ENCODE measurements at places on chromosomes 16 and 17. TPM values are rescaled to one million over a fixed set of nuclear protein-coding genes. Genes with fewer than 3 reads are reported as not detected.

- DNase-seq = no peak
Measured at GRCh38 chr17:71558901-71559300, 561.9 kb upstream of the SOX9 start.

DNA sequence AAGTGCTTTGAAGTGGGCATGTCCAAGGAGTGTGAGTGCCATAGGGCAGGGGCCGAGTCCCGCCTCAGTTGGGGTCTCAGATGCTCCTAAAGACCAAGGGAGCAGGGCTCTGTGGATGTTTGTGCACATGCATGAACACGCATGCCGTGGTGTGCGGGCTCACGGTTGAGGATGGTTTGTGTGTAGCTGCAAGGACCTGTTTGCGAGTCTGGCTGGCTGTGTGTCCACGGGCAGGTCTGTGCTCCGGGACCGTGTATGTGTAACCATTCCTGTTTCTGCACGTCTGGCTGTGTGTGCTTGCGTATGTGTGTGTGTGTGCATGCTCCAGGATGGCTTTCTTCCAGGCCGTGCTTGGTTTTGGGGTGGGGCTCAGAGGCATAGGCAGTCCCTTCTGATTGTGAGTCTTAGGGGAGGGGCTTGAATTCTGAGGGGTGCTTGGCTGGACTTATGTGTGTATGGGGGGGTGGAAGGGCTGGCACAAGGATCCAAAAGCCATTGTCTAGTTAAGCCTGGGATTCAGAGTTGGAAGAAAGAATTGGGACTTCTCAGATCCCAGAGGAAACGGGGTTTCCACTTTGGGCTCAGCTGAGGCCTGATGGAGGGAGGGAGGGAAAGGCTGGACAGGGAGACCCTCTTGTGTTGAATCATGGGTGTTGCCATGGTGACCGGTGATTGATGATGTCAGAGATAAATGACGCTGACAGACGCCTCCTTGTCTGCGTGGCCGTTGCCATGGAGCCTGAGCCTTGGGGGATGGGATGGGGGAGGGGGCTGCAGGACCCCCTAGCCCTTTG lies 14.4 kb downstream of the GJD3 start:
- no peak for DNase-seq

DNA sequence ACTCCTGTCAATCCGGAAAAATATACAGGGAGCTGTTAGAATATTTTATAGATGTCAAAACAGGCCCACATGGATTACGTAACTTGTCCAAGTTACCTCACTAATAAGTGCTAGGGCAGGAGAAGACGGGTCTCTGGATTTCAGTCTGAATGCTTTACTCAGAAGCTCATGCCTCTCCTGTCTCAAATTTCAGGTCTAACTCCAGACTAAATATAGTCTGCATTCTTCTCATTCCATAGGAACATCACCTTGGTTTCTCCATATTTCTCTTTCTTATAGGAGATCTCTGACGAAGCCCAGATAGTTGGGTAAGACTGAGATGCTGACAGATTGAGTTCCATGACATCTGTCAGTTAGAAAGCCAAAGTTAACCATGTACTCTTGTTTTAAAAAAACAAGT lies 174.2 kb downstream of the STX8 start:
- DNase-seq = no peak

GRCh38 chr17:74883241-74883745 lies 10.1 kb downstream of the FADS6 start:
- DNase-seq = no peak

- peak; percentile 77 for DNase-seq
Measured at GRCh38 chr16:533391-534123, 6.0 kb downstream of the CAPN15 start.

- DNase-seq = no peak
Measured at GRCh38 chr17:16052486-16052885, 52.9 kb downstream of the TTC19 start.

GRCh38 chr17:38325221-38325851 lies 18.4 kb downstream of the GPR179 start:
- DNase-seq = no peak

DNA sequence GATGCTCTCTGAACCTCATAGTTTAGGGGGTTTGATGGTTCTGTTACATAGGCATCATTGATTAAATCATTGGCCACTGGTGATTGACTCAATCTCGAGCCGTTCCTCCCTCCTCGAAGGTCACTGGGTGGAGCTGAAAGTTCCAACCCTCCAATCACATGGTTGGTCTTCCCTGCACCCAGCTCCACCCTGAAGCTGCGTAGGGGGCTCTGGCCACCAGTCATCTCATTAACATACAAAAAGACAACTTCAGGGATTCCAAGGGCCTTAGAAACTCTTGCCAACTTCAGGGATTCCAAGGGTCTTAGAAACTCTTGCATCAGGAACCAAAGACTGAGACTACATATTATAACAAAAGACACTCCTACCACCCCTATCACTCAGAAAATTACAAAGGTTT lies 306.5 kb upstream of the TNRC6C start:
- DNase-seq = no peak

DNA sequence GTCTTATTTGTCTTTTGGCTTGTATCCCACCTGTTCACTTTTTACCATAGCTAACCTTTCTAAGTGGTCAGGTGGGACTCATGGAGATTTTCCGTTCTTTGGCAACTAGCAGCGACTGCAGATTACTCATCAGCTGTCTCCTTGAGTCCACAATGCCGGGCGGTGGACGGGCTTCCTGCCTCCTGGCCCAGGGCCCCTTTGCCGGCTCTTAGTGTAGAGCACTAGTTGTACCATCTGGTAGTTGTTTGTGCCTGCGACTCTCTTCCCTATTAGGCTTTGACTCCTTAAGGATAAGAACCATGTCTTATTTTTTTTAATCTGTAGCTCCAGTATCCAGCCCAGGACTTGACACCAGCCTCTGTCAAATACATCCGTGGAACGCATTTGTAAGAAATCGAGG lies 399.9 kb downstream of the WWOX start:
- no peak for DNase-seq

GRCh38 chr16:13767215-13767614 lies 152.7 kb upstream of the ERCC4 start:
- DNase-seq = no peak

DNA sequence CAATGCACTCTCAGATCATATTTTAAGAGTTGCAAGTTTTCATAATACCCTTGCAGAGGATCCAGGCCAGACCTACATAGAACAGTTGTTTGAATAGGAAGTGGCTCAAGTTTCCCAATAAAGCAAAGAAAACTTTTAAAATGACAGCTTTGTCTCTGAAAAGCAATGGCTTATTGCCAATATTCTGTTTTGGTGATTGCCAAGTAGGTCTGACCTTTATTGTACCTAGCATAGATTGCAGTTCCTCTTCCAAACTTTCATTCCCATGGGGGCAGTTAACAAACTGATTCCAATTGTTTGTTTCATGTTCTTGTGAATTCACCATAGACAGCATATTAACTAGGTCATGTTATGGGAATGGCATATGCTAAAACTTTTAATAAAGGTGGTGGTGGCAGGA lies 664.6 kb upstream of the CA10 start:
- peak; percentile 16 for DNase-seq

DNA sequence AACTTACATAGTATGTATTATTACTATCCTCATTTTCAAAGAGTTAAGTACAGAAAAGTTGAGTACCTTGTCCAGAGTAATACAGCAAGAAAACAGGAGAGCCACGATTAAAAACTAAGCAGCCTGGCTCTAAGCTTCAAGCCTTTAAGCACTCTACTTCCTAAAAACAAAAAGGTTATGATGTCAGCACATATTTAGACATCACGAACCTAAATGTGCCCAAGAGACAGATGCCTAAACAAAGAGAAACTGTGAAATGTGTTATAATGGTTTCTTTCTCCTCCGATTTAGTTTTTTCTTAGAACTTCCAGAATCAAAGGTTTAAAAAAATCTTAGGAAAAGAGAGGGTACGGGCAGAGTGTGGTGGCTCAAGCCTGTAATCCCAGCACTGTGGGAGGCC lies 151.0 kb downstream of the VPS53 start:
- DNase-seq = no peak

DNA sequence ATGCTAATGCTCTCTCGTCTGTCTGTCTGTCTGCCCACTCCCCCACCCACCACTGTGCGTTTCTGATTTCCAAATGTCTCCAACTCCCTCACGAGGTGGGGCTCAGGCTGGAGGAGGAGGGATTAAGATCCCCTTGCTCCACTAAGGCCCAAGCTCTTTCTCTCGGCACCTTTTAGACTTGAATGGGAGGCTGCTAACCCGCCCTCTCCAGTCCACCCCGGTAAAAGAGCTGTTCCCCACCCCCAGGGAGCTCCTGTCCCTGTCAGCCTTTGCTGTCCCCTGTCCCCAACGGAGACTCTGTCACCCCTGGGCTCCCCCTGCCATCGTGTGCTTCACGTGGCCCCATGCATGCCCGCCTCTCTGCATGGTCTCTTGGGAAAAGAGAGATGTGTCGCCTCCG lies 68.5 kb upstream of the PLCG2 start:
- DNase-seq = no peak

- DNase-seq = no peak
Measured at GRCh38 chr17:66584927-66585326, 250.0 kb upstream of the CACNG5 start.

GRCh38 chr17:15955793-15956541 lies 11.0 kb downstream of the ADORA2B start:
- DNase-seq = no peak

DNA sequence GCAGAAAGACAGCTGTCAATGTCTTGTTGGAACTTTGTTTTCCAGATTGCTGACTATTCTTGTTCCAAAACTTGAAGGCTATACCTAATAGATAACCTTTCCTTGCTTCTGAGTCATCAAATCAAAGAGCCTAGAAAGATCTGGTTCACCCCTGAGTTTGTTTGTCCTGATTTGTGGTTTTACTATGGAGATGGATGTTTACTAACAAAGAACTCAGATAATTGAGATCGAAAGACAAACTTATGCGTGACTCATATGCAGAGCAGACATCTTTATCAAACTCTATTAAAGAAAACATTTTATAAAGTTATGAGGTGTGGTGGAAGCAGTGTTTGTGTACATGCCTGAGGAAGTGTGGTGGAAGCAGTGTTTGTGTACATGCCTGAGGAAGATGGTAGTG lies 311.1 kb upstream of the TBX2 start:
- no peak for DNase-seq

DNA sequence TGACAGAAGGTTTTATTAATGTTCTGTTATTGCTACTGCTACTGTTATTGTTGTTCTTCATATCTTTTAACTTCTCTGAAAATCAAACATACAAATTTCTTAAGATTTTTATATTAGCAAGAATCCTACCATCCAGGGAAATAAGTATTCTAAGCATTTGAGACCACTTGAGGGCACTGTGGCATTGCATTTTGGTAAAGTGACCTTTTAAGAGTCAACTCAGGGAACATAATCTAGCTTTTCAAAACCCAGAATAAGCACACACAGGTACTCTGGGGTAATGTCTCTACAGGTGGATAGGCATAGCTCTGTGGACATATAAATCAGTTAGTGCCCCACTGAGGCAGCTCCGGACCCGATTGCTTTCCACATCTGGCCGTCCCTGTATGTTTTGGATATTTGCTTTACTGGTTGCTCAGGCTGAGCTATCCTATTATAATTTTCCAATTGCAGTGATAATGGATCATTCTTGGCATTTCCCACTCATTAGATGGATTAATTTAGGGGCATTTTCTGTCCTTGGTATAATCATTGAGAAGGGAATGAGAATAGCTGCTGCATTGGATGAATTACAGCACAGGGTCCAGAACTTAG lies 1425.1 kb upstream of the CDH8 start:
- DNase-seq = peak; percentile 25

DNA sequence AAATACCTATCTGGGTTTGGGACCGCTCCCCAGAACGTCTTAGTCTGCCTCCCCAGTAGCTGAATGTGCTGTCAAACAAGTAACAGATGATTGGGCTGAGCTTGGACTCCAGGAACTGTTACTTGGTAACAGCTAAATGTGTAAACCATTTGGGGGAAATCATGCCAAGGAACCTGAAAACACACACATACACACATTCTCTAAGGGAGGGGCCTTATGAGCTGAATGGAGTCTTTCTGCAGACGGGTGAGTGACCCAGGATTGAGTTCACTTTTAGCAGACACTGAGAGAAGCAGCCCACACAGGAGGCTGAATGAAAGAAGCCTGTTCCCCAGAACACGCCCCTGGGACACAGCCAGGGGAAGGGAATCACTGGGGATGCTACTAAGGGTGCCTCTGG lies 1.6 kb downstream of the ACLY start:
- DNase-seq = peak; percentile 37

DNA sequence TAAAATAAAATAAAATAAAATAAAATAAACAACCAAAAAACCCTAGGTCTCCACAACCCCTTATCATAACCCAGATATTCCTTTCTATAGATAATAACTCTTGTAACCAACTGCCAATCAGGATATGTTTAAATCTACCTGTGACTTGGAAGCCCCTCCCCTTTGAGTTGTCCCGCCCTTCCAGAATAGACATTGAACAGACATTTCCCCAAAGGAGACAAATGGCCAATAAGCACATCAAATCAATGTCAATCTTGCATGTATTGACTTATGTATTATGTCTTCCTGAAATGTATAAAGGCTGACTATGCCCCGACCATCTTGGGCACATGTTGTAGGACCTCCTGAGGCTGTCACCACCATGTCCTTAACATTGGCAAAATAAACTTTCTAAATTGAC lies 1.5 kb upstream of the MAPK7 start:
- DNase-seq = no peak

GRCh38 chr16:87824991-87825841 lies 44.1 kb downstream of the SLC7A5 start:
- peak; percentile 63 for DNase-seq

DNA sequence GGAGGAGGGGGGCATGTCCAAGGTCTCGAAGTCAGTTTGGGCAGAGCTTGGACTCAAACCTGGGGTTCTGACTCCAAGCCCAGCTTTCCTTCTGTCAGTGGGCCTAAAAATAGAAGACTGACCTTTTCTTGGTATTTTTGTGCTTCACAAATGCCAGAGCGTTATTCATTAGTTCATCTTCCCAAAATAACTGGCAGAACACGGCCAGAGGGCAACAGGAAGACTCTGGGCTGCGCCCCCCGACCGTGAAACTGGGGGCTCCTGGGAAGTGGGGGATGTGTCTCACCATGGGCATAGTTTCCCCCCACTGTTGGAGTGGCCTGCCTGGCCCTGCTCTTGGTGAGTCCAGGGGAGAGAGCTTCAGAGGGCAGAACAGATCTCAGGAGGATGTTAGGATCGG lies 94.0 kb downstream of the SOCS1 start:
- DNase-seq = no peak

- DNase-seq = no peak
Measured at GRCh38 chr17:17231621-17232302, 5.2 kb downstream of the FLCN start.

SLC7A6OS gene
- 11.2 TPM for polyA plus RNA-seq

IL34 gene
- 1.3 TPM for polyA plus RNA-seq

KRT9 gene
- polyA plus RNA-seq = not detected

ACAP1 gene
- polyA plus RNA-seq = 3.1 TPM

DHRS7C gene
- polyA plus RNA-seq = not detected

XAF1 gene
- 1.6 TPM for polyA plus RNA-seq

CLDN7 gene
- polyA plus RNA-seq = not detected

AANAT gene
- 0.03 TPM for polyA plus RNA-seq
